ENCODE measurements at places on chromosomes 12 and 14.

- DNase-seq = no peak
Observed at GRCh38 chr12:53224897-53225634, 6.9 kb downstream of the RARG start.

GRCh38 chr14:81353691-81354323 lies 46.3 kb downstream of the STON2 start:
- DNase-seq = no peak

GRCh38 chr12:108527166-108527496 lies 12.1 kb downstream of the FICD start:
- no peak for DNase-seq

DNA sequence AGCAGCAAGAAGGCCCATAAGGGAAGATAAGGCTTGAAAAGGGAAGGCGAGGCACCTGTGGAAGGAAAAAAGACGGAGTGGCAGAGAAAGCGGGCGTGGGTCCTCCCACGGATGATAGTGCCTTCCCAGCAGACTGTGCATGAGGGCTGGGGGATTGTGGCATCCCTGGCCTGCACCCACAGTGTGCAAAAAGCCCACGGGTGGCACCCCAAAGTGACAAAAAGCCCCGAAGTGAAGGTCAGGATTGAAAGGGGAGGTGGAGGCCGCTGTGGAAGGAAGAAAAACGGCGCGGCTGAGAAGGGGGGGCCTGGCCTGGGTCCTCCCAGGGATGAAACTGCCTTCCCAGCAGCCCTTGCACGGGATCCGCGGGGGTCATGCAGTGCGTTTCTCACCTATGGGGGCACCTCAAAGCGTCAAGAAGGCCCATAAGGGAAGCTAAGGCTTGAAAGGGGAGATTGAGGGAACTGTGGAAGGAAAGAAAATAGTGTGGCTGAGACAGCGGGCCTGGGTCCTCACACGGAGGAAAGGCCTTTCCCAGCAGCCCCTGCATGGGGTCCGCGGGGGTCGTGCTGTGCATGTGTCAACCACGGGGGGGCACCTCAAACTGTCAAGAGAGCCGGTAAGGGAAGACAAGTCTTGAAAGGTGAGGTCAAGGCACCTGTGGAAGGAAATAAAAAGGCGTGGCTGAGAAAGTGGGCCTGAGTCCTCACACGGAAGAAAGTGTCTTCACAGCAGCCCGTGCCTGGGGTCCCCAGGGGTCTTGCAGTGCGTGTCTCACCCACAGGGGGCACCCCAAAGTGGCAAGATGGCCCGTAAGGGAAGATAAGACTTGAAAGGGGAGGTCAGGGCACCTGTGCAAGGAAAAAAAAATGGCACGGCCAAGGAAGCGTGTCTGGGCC lies 274.1 kb downstream of the ALG10 start:
- no peak for DNase-seq

- DNase-seq = no peak
Observed at GRCh38 chr12:51439330-51439729, 14.7 kb downstream of the SLC4A8 start.

- DNase-seq = peak; percentile 72
Observed at GRCh38 chr12:124551268-124552144, 15.9 kb downstream of the NCOR2 start.

DNA sequence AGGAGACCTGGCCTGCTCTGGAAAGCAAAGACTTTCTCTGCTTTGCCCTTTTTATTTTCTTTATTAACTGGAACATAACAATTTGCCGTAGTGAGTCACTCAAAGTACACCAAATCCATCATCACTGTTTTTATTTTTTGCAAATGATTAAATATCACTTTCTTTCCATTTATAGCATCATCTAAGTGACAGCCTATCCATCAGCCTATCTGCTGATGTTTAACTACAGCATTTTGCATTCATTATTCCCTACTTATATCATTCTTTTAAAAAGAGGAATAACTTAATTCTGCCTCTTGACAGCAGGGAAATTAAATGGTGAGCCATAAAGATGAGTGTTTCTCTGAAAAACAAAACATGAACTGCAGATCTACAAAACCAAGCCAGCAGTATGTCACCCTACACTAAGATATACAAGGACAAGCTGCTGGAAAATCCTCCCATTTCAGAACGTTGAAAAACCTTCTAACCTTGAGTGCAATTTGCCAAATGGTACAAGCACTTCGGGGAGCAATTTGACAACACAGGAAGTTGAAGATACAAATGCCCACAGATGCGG lies 821.3 kb upstream of the TMEM132C start:
- DNase-seq = no peak

- no peak for DNase-seq
Observed at GRCh38 chr12:94082690-94083089, 65.7 kb upstream of the PLXNC1 start.

DNA sequence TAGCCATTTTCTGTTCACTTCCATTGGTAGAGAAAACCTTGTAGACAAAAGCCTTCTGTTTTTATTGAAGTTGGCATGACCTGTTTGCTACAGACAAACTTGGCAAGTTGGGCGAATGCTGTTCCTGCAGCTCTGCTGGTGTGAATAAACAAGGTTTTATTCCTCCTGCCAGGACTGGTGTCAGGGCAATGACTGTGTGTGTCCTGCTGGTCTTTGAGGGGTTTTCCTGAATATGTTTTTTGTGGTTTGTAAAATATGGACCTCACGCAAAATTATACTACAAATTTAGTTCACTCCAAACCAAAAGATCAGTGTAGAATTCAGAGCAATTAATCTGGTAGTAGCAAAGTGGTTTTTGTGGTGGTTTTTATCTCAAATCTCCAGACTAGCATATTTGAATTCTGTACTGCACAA lies 140.8 kb downstream of the ERC1 start:
- no peak for DNase-seq

DNA sequence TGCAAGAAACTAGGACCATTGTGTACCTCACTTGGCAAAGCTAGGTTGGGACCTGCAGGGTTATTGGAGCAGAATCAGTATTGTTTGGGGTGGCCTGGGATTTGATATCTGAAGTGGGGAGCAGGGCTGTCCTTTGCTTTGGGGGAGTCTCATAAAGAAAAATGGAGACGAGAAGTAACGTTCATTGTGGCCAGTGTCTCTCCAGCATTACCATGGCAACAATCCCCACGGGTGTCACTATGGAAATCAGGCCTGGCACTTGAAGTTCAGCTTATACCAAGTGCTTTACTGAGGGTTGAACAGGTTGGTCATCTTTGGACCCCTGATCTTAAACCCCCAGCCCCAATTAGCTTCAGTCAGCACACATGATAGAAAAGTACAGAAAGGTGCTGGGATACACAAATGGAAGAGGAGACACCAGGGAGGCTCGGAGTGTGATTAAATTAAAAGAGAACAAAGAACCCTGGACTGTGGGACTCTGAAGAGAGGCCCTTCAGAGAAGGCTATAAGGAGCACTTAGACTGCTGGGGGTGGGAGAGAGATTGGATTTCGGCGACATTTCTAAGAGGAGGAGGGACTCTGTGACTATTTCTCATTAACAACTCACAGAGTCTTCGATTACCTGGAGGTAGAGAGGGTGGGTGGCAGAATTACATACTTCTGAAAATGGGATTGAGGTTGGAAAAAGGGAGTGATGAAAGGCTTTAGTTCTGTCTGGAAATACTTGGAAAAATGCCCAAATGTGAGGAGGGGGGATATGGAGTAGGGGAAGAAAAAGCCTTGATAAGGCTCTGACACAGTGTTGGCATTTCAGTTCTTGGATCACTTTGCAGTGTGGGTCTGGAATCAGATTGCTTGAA lies 3.7 kb downstream of the KIF5A start:
- peak; percentile 69 for DNase-seq

DNA sequence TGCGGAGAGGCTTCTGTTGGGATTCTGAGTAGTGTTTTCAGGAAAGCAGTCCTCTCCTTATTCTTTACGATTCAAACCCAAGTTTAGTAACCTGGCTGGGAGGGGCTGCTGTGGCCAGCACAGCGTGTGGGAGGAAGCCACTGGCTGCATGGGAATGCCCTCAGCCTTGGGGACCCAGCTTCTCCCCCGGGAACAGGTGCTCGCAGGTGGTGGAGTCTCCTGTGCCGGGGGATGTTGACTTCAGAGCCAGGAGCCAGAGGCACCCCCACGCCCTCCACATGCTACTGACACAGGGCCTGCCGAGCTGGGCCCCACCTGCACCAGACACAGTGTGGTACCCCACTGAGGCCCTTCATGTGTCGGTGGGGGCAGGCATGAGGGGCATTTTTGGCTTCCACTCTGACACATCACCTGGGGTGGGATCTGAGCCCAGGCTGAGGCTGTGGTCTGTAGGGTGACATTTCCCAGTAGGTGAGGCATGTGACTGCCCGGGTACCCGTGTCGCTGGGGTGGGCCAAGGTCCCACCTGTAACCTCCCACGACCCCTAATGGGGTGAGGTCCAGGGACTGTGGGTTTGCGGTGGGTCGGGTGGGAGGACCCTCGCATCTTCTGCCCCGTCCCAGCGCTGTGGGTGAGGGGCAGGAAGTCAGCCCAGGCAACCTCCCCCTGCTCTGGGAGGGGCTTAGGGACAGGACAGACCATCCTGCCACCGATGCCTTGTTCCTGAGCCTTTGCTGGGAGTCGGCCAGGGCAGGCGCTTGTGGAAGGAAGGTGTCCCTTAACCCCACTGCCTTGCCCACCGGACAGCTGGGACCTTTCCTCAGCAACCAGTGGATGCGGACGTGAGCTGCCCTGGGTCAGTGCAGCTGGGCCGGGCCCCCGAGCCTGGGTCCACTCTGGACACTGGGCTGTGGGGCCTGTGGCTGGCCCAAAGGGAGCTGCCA lies 26.5 kb downstream of the MTA1 start:
- no peak for DNase-seq

DNA sequence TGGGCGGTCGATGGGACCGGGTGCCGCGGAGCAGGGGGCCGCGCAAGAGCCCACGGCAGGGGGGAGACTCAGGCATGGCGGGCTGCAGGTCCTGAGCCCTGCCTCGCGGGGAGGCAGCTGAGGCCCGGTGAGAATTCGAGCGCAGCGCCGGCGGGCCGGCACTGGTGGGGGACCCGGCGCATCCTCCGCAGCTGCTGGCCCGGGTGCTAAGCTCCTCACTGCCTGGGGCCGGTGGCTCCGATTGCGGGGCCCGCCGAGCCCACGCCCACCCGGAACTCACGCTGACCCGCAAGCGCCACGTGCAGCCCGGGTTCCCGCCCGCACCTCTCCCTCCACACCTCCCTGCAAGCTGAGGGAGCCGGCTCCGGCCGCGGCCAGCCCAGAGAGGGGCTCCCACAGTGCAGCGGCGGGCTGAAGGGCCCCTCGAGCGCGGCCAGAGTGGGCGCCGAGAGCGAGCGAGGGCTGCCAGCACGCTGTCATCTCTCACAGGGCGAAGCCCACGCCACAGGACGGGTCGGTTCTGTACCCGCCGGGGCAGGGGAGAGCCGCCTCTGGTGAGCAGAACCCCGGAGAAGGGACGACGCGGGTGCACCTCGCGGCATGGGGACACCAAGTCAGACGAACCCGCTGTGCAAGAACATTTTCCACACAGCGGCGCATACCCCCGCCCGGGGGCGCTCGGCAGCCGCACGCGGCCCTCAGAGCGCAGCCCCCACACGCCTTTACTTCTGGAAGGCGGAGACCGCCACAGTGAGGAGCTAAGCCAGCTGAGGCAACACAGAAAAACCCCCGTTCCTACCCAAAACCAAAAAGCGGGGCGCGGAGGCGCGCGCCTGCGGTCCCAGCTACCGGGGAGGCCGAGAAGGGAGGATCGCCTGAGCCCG lies 1.2 kb upstream of the SIVA1 start:
- no peak for DNase-seq

- no peak for DNase-seq
Observed at GRCh38 chr12:90826036-90826435, 128.9 kb downstream of the CCER1 start.

- no peak for DNase-seq
Observed at GRCh38 chr12:75341873-75342272, 7.4 kb downstream of the GLIPR1L1 start.

GRCh38 chr12:42538203-42538602 lies 51.3 kb downstream of the PRICKLE1 start:
- DNase-seq = no peak

DNA sequence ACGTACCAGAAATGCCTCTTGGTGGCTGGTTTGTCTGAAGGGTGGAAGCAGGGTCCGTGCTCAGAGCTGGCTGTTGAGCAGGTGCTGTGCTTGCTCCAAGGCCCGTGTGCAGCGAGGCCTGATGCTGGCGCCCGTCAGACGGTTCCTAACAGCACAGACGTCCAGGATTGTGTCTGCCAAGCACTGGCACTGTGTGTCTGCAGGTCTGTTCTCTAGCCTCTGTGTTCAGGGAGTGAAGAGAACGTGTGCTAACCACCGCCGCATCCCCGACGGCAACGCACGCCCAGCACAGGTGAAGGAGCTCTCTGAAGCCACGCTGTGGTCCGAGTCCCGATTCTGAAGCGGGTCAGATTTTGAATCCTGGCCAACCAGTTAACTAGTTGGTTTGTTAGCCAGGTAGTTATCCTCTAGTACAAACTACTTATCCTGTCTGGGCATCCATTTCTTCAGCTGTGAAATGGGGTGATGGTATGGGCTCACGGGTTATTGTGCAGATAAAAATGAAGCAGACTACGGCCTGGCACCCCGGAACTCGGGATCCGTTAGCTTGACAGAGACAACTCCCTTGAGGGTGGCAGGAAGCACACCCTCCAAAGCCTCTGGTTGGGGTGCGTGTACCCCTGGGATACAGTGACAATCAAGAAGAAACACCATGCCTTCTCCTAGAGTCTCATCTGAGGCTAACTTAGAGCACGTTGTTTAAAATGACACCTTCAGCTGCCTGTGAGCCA lies 18.6 kb upstream of the TDRD9 start:
- DNase-seq = no peak

GRCh38 chr14:36773558-36773957 lies 111.9 kb downstream of the PAX9 start:
- DNase-seq = no peak

- no peak for DNase-seq
Observed at GRCh38 chr12:78964521-78964920, 99.9 kb downstream of the SYT1 start.

DNA sequence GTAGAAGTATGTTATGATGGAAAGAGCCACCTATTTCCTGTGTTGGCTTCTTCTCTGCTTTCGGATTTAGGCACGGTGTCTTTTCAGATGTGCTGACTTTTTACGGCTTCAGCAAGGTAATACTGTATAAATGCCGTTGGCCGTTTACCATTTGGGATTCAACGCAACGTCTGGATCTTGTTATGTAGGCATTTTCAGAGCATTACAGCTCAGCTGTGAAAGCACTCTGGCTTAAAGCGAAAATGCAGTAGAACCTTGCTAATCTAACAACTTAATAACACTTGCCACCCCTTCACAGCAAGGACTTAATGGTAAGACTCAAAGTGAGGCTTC lies 229.9 kb downstream of the EFCAB11 start:
- DNase-seq = no peak

Data from NCI-H1436 (cell line).